ENCODE measurements at places on chromosomes 1 and 21.

GRCh38 chr1:17687145-17687544 is 68.0 kb upstream of the ACTL8 start:
- no peak for DNase-seq

- no peak for DNase-seq
These were observed 22.9 kb downstream of the SMAP2 start for GRCh38 chr1:40396420-40396819.

GRCh38 chr21:24939291-24939690 is 668.0 kb downstream of the MRPL39 start:
- DNase-seq = no peak

GRCh38 chr1:242405947-242406346 is 118.5 kb downstream of the PLD5 start:
- no peak for DNase-seq

DNA sequence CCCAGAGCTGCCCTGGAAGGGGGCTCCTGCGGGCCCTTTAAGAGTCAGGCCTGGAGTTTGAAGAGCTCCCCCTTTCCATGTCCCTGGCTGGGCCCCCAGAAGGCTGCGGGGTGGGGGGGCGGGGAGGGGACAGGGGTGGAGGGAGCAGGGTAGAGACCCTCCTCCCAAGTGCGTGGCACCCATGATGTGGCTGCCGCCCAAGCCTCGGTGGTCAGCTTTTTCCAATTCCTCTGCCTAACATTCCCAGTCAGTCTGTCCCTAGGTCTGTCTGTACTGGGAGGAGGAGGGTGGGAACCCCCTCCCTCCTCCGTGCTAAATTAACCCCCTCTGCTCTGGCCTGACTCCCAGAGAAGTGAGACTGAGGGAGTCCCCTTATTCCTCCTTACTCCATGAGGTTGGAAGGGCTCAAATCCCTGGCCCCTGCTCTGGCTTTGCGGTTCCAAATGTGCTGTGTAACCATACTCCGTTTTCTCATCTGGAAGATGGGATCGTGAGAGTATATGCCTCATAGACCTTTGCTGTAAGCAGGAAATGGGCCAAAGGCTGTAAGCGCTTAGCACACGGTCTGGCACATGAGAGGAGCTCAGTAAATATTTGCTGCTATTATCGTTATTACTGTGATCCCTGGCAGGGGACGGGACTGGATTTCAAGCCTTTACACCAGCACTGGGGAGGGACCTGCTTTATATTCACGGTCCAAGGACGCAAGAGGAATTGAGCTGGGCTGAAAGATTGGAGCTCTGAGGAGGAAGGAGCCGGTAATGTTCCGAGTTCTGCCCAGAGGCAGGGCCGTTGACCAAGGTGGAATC is 658 bp upstream of the COL16A1 start:
- DNase-seq = no peak

Data from NK-92 treated with Interleukin-12 subunit alpha and Interleukin-12 subunit beta, amount 100 ng/mL, for 24 hours (cell line).